ENCODE measurements at places on chromosomes 7 and 10. TPM values are rescaled to one million over a fixed set of nuclear protein-coding genes. Genes with fewer than 3 reads are reported as not detected.

TRPV5 gene
- polyA plus RNA-seq: not detected

XRCC2 gene
- 1.2 TPM for polyA plus RNA-seq

PVRIG gene
- polyA plus RNA-seq: 1.4 TPM

GSTK1 gene
- 243 TPM for polyA plus RNA-seq

CRYGN gene
- polyA plus RNA-seq: 0.24 TPM

DNA sequence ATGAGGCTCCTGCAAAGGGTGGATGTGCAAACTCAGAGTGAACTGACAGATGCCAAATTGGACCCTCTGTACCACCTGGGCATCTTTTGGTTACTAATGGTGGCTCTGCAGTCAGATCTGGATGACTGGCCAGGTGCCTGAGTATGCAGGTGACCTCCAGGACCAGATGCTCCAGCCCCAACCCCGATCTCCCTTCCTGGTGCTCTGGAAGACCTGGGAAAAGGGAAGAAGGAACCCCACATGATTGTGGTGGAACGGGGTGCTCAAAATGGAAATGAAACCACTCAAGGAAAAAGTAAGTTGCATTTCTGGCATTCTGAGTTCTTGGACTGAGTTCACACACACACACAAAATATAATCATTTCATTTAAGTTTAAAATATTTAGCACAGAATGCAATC, 9.8 kb upstream of the AEBP1 start:
- no peak for DNase-seq

GRCh38 chr7:29894256-29894655, 87.9 kb downstream of the WIPF3 start:
- no peak for DNase-seq

DNA sequence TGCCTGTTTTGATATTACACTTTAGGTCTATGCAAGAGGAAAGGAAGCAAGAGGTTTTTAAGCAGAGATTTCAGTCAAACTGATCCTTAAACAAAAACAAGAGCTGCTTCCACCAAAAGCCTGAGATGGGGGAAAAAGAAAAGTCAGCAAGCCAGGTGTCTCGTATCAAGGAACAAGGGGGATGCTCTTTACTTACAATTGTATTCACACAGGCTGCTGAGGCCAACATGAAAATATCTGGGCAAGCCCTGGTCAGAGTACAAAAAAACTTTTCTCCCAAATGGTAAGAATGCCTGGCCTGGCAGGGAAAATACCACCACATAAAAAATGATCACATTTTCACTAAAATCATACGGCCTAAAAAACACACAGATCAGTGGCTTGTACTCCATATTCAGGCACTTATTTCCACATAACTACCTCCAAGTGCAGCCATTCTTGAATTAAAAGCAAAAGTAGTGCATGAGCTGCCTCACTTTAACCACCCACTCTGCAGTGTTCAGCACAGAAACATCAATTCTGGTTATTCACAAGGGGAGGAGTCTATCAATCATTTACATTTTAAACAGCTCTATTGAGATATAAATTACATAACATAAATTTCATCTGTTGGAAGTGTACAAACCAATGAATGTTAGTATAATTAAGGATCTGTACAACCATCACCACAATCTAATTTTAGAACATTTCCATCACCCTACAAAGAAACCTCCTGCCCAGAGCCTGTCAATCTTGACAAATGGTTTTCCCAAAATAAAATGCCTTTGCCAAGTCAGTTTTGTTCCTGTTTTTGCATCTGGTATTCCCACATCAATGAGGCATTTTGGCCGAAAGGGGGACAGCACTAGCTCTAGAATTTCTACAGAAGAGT, 70.2 kb downstream of the GRB10 start:
- no peak for DNase-seq

DNA sequence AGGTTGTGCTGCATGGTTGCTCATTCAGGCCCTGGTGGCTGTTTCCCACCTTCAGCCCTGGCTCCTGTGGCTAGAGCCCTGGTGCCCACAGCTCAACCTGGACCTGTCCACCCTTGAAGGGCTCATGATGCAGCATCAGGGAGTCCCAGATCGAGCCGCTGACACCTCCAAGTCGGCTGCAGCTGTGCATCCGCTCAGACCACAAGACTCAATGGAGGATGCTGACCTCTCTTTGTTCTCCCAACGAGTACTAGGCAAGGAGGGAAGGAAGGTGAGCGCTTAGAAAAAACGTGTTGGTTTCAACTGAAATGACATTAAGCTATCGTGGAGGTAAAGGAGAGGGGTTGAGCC, 9.5 kb upstream of the C10orf95 start:
- no peak for DNase-seq

All from hepatocyte (in vitro differentiated cells).